Body of pancreas (tissue), 4 donors: ENCODE measurements at places on chromosomes 3 and 15. TPM values are rescaled to one million over a fixed set of nuclear protein-coding genes. Genes with fewer than 3 reads are reported as not detected.

- no peak for DNase-seq
Measured at GRCh38 chr3:34066328-34066727, 267.9 kb downstream of the PDCD6IP start.

DNA sequence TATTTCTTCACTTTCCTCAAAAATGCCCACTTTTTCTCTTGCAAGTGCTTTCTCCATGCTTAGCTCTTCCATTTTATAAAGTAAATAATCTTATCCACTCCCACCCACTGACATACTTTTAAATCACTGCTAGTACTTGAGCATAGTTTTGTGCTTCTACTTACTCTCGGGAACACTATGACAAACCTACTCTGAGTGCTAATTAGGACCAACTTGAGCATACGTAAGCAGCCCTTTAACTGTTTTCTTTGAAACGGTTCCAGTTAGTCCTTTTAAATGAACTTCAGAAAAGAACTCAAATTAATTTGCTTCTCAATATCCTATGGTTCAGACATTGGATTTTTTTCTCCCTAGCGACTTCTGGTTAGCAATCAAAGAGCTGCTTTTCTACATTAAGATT, 280.0 kb upstream of the SOX2 start:
- DNase-seq: no peak

GRCh38 chr3:188439080-188439479, 285.1 kb downstream of the LPP start:
- peak; percentile 42 for DNase-seq

The ITGB5 gene
- total RNA-seq: 88.7 TPM

GRCh38 chr15:100537331-100537730, 8.6 kb upstream of the CERS3 start:
- DNase-seq: no peak
